ENCODE measurements at places on chromosomes 1 and 21.
A peak's percentile ranks its signal among the peaks of the same experiment; 100 is the strongest.

DNA sequence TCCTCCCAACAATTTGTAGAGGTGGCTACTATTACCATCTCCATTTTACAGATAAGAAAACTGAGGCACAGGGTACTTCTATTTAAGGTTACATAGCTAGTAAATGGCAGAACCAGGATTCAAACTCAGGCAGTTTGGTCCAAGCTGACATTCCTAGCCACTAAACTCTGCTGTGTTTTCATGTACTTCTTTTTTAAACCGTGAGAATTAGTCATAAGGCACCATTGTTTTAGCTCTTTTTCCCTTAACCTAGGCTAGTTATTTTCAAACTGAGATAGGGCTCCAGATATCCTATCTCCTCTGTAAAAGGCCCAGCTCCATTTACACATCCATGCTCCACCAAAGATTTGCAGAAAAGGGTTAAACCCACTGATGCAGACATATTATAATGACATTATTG lies 92.9 kb downstream of the PTPN14 start:
- no peak for DNase-seq

DNA sequence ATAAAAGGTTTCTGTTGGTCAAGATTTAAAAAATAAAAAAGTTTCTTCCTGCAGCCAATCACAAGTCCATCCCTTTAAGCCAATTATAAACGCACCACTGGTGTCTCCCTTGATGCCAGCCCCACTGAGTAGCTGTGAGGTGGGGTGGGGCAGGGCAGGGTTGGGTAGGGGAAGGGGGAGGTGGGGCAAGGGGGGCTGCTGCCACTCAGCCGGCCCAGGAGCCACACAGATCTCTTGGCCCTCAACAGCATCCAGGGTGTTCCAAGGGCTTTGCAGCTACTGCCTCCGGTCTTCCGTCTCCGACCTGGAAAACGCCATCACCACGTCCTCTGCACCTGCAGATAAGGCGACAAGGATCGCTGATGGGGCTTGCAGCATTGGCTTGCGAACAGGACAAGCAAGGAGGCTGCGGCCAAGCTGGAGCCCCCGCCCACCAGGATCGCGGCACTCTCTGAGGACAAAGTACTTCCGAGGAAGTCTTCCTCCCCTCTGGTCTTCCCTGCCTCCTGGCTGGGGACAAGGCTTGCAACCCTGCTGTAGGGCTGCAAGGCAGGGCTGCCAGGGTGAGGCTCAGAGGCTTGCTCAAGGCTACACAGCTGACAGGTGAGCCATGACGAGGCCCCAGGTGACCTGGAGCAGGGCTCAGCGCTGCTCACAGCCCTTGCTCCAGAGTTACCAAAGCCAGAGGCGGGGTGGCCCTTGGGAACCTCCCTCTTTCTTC lies 26.8 kb upstream of the CLSTN1 start:
- DNase-seq = no peak

- DNase-seq = peak; percentile 83
Observed at GRCh38 chr1:155080312-155081228, 1.9 kb downstream of the EFNA3 start.

DNA sequence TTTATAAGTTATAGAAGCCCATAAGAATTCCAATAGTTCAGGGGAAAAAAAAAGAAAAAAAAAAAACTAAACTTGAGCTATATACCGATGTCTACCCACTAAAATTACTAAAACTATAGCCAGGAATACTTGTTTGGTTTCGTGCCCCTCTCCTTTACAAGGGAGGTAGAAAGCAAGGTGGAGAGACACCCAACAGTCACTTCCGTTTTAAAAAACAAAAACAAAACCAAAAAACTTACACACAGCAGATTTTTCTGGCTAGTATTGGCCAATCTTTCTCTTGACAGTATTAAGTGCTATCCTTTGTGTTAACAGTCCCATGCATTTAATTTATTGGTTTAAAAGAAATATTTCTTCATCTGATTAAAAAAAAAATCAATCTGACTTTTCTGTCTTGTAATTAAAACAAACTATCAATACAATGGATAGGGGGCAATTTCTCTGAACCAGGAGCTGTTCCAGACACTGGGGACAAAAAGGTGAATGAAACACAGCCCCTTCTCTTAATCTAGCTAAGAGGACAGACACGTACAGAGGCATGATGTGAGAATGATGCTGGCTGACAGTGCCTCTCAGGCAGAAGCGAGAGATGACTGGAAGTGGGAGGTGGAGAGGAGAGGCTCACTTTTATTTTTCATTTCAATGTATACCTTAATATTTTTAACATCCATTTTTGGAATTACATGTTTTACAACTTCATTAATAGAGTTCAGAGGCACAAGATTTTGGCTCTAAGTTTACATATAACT lies 214.8 kb downstream of the RERE start:
- no peak for DNase-seq

GRCh38 chr1:54096877-54097240 lies 43.5 kb downstream of the TCEANC2 start:
- no peak for DNase-seq

- DNase-seq = no peak
Observed at GRCh38 chr1:6093071-6093470, 47.4 kb downstream of the KCNAB2 start.

DNA sequence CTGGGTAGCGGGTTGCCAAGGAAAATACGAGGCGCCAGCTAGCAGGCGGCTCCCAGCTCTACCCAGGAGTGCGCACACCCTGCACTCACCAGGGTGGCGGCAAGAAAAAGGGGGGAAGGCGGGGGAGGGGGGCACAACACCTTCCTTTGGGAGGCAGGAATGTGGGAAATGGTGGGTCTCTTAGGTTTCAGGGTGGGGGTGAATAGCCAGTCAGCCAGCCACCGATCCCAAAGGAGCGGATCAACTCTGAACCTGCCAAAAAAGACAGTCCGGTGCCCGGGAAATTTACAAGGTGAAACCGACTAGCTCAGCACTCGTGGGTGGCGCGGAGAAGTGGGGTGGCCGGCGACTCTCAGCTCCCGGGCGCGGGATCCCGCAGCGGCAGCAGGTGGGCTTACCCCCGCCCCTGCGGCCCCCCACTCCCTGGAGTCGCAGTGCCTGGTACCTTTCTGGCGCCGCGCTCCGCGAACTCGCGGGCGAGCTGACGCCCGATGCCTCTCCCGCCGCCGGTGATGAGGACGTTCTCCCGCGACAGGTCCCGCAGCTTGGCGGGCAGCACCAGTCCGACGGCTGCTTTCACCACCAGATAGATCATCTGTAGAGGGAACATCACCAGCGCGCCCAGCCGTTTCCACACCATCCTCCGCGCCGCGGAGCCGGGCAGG lies 1.2 kb downstream of the DHRS3 start:
- DNase-seq = no peak

GRCh38 chr1:16905110-16905867 lies 9.5 kb downstream of the RNU1-2 start:
- DNase-seq = no peak

- no peak for DNase-seq
Observed at GRCh38 chr1:7068552-7068951, 283.3 kb downstream of the CAMTA1 start.

DNA sequence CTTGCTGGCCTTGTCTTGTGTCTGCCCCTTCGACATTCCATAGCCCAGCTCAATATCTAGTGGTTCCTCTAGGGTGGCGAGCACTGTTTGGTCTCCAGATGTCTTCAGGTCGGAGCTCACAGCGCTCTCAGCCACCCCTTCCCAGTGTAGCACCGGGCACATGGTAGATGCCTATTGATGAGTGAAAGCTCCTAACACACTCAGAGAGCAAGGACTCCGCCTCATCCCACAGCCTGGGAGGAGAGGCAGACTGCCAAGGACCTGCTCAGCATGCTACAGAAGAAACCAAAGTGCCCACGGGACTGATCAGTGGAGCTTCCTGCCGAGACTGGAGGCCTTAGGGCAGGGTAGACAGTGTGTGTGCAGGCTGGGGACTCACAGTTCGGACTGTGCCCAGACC lies 10.9 kb downstream of the PCSK9 start:
- DNase-seq = no peak

DNA sequence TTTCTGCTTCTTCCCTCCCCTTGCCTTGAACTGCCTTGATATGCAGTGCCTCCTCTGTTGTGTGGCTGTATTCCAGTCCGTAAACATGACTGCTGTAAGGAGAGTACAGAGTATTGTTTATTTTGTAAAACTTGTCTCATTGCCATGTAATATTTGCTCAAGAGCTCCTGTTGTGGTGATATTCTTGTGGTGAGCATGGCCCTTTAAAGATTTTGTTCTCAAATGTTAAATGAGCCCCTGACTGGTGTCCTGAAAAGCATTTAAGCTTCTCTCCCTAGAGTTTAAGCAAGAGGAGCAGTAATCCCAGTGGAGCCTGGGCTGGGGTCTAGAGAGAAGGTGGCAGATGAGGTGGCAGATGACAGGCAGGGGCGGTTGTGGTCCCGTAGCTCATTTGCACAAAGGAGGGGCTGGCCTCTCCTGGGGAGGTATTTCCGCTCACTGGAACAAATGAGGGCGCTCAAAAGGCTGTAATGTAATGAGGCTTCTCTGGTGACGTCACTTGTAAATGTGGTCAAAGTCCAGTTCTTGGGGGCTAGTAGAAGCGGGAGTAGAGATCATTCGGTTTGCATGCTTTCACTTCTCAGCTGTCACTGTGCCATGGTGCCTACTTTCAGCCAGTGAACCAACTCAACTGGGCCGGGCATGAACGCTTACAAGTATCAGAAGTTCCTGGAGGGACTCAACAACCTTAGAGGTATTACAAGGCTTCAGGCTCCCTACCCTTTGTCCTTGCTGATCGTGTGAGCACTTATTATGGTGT lies 46.0 kb upstream of the MACF1 start:
- DNase-seq = no peak

GRCh38 chr1:15418806-15419515 lies 9.3 kb downstream of the EFHD2 start:
- no peak for DNase-seq

- DNase-seq = no peak
Observed at GRCh38 chr21:17900281-17900989, 81.3 kb upstream of the C21orf91 start.

DNA sequence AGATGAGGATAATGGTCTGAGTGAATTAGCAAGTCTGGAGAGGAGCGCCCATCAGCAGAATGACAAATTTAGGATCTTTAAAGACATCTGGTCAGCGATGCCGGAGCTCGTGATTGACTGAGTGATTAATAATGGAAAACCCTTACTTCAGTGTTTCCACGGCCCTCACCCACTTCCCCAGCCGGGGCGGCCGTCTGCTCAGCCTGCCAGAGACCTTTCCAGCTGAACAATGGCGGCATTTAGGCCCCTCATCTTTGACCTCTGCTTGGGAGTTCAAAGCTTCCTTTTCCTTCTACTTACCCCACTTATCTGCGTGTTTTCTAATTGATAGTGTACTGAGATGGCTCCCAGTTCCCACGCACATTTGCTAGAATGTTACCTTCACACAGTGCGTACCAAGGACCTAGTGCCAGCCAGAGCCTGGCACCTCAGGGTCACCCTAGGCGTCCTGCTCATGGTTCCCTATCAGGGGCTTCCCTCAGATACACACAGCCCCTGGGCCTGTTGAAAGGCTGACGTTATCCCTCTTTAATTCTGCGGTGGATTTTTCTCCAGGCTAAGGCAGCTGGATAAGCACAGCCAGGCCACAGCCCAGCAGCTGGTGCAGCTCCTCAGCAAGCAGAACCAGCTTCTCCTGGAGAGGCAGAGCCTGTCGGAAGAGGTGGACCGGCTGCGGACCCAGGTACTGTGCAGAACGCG lies 232.8 kb downstream of the SDCCAG8 start:
- no peak for DNase-seq

DNA sequence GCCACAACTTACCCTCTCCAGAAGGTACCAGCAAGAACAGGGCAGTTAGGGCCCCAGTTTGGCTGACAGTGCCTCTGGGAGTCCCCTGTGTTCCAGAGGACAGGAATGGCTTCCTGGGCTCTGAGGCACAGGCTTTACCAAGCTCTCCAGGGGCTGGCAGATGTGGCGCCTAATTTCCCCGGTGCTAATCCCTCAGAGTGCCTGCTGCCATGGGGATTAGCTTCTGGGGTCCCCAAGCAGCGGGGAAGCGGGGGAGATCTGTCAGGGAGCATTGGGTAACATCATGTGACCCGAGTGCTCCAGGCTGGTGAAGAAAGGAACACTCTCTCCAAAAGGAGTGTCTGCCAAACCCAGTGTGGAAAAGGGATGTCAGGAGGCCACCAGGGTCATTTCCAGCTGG lies at the start of gene LACTBL1:
TSS of gene LACTBL1 (minus strand) at position 107 of the 400 bp plus-strand sequence. CDS start 550 bp downstream, outside the sequence.
- DNase-seq = no peak

DNA sequence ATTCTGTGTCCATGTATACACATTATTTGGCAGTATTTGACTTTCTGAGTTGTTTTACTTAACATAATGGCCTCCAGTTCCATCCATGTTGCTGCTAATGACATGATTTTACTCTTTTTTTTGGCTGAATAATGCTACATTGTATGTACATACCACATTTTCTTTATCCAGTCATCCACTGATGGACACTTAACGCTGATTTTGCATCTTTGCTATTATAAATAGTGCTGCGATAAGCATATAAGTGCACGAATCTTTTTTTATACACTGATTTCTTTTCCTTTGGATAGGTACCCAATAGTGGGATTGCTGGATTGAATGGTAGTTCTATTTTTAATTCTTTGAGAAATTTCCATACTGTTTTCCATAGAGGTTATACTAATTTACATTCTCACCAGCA lies 255.5 kb downstream of the GPR52 start:
- no peak for DNase-seq

GRCh38 chr1:58768191-58768731 lies 15.6 kb downstream of the JUN start:
- DNase-seq = no peak

DNA sequence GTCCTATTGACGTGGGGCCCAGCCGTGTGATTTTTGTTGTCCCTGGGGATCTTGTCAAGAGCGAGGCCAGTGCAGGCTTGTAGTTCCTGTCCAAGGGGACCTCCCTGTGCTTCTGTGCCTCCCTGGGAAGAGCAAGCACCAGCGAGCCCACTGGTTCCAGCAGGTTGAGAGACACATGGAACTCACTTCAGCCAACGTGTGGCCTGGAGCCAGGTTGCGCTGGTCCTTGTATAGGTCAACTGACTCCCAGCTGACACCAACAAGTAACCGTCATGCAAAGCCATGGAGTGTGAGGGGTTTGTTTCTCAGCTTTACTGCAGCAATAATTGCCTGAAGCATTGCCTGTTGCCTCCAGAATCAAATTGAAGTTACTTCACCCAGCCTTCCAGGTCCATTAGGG lies 63.0 kb downstream of the DISP3 start:
- DNase-seq = no peak

- no peak for DNase-seq
Observed at GRCh38 chr1:107529511-107530149, 388.8 kb downstream of the NTNG1 start.

DNA sequence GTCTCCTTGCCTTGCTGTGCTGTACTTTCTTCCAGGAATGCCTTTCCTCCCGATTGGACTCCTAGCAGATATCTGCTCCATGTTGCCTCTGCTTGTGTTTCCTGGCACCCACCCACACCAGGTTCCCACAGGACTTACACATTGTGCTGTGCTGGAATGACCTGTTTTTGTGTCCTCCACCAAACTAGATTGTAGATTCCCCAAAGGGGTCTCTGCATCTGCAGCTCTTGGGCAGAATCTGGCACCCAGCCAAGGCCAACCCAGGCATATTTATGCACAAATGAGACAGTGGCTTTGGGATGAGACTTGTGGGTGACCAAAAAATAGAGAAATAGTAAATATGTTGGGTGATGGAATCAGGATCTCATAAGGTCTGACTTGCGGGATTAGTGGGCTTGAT lies 278.2 kb downstream of the RRAGC start:
- DNase-seq = no peak

All from posterior cingulate gyrus (tissue), 11 donors.